Testis (tissue), 5 donors: ENCODE measurements at places on chromosomes 3 and 15. TPM values are rescaled to one million over a fixed set of nuclear protein-coding genes. Genes with fewer than 3 reads are reported as not detected.

Gene EPHB1
- 37.1 TPM for total RNA-seq

Gene SLC30A4
- total RNA-seq = 32.6 TPM

Gene FBXL22
- 11.6 TPM for total RNA-seq

Gene SLC22A14
- 9.4 TPM for total RNA-seq

Gene TWF2
- 36.5 TPM for total RNA-seq

Gene TPRG1
- 25.2 TPM for total RNA-seq

Gene PPM1L
- total RNA-seq = 27.7 TPM

Gene KBTBD13
- total RNA-seq = 3.4 TPM

Gene PSTPIP1
- total RNA-seq = 5.0 TPM

Gene P2RY12
- total RNA-seq = not detected

Gene CD200R1
- 1.3 TPM for total RNA-seq

Gene PTPN23
- 141 TPM for total RNA-seq

Gene CCDC39
- 7.4 TPM for total RNA-seq

Gene GOLGA8K
- total RNA-seq = 25.8 TPM

Gene ITPKA
- 21.3 TPM for total RNA-seq

Gene SNTN
- not detected for total RNA-seq

Gene SLC22A13
- 2.6 TPM for total RNA-seq

Gene ZSCAN29
- total RNA-seq = 25.3 TPM

Gene CCDC33
- 11.6 TPM for total RNA-seq

Gene RGMA
- 65.4 TPM for total RNA-seq

Gene HACD2
- total RNA-seq = 79.7 TPM

Gene NAALADL2
- 6.0 TPM for total RNA-seq

Gene LRRN1
- 51.3 TPM for total RNA-seq

Gene PLSCR4
- 96.3 TPM for total RNA-seq

Gene STARD9
- total RNA-seq = 132 TPM

Gene GPR176
- total RNA-seq = 22.0 TPM

Gene CFAP100
- 56.2 TPM for total RNA-seq

Gene UPK1B
- total RNA-seq = 0.79 TPM

Gene LMOD3
- total RNA-seq = not detected

Gene TOPAZ1
- total RNA-seq = 7.4 TPM

Gene WDR49
- 0.93 TPM for total RNA-seq

Gene ZMYND10
- 335 TPM for total RNA-seq

Gene STRIT1
- total RNA-seq = not detected

Gene PPP1R14D
- total RNA-seq = 0.55 TPM

Gene IL12A
- total RNA-seq = 0.56 TPM

Gene KLF13
- total RNA-seq = 41.9 TPM

Gene FOXL2
- total RNA-seq = 1.9 TPM

Gene SRP14
- 410 TPM for total RNA-seq

Gene TNFSF10
- total RNA-seq = 4.3 TPM

Gene GHSR
- 0.31 TPM for total RNA-seq

Gene DCBLD2
- 161 TPM for total RNA-seq

Gene KY
- 0.37 TPM for total RNA-seq

Gene CD200
- 8.5 TPM for total RNA-seq

Gene IGSF10
- 12.3 TPM for total RNA-seq

Gene ACSBG1
- total RNA-seq = 25.2 TPM

Gene MESP1
- 2.5 TPM for total RNA-seq

Gene C3orf18
- 21.0 TPM for total RNA-seq

Gene GABRG3
- 3.7 TPM for total RNA-seq

Gene KLF15
- 32.0 TPM for total RNA-seq

Gene SEMA5B
- 0.68 TPM for total RNA-seq

Gene CCR9
- total RNA-seq = 0.19 TPM

Gene HCN4
- 12.6 TPM for total RNA-seq

Gene CX3CR1
- total RNA-seq = 1.4 TPM

Gene GOLGA6L9
- total RNA-seq = 20.6 TPM

Gene GXYLT2
- 27.8 TPM for total RNA-seq

Gene MCTP2
- total RNA-seq = 7.6 TPM
